C1 segment of cervical spinal cord (tissue), 14 donors: ENCODE measurements at places on chromosomes 1 and 21.

DNA sequence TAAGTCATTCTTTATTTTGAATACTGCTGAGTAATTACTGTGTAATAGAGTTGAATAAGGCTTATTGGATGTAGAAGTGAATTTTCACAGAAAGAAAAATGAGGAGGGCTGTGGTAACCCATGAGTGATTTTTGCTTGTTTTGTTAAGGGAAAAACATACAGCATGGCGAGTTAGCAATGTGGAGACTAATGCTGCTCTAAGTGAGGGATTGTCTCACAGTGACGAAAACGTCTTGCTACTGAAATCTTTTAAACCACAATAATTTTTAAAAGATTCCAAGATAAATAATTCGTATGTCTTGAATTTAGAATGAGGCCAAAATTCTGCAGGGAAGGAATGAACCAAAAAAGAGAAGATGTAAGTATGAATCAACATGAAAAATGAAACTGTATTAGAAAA lies 16.2 kb upstream of the PLA2G4A start:
- DNase-seq: no peak

GRCh38 chr1:159937054-159937750 lies 8.2 kb downstream of the IGSF9 start:
- DNase-seq: no peak

GRCh38 chr1:100423832-100424337 lies 71.6 kb downstream of the CDC14A start:
- no peak for DNase-seq

- no peak for DNase-seq
Measured at GRCh38 chr1:2473198-2473597, 2.9 kb upstream of the PLCH2 start.

DNA sequence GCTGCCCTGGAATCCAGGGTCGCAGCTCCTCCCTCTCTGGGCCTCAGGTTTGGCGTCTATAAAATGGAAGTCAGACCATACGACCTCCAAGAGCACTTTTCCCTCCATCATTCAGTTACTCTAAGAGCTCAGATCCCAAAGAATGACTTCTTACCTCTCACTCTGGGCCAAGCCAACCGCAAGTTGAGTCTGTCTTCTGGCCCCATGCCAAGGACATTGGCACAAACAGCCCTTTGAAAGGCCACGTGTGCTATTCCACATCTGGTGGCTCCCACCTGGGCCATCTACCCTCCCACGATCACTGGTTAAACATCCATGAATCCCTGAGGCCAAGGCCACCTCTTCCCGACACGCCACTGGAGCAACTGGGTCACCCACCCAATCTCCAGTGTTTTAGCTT lies 12.4 kb downstream of the SLC2A7 start:
- DNase-seq: no peak

GRCh38 chr1:226946841-226947240 lies 6.7 kb downstream of the COQ8A start:
- DNase-seq: no peak

DNA sequence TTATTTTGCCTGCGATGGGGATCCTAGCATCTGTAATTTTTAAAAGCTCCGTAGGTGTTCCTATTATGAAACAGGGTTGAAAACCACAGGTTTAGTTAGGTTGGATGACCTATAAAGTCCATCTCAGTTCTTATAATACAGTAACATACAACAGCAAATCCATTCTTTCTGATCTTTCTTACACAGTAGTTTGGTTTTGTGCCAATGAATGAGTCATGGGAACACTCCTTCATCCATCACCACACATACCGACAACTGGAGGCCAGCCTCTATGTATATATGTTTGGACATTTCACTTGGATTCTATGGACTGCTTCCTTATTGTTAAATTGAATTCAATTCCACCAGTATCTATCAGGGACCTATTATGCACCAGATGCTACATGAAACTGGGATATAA lies 118.4 kb upstream of the L1TD1 start:
- DNase-seq: no peak

- DNase-seq: no peak
Measured at GRCh38 chr1:245310571-245311531, 156.1 kb downstream of the KIF26B start.

DNA sequence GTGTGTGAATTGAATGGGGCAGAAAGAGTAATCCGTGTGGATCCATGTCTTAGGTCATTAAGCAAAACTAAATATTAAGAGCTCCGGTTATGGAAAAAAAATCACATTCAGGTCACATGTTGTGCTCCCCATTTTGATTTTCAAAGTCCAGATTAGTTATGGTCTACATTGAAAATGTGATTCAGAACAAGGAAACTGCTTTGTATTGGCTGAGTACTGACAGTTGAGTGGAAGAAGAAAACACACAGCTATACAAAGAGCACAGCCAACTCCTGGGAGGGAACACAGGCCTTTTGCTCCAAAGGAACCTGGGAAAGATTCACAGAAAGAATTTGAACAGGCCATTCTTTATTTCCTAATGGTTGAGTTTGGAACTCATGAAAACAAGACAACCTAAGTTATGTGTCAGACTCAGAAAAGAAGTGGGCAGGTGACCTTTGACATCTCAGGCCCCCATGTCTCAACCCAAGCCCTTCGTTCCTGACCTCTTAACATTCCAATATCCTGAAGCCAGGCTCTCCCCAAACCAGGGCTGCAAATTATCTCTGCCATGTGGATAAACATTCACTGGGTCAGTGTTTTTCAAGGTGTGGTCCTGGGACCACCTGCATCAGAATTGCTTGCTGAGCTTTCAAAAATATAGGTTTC lies 159.3 kb upstream of the LMO4 start:
- no peak for DNase-seq

GRCh38 chr1:179881642-179882252 lies 338 bp upstream of the TOR1AIP1 start:
- peak; percentile 65 for DNase-seq

- DNase-seq: no peak
Measured at GRCh38 chr1:220920967-220921366, 41.7 kb downstream of the HLX start.

DNA sequence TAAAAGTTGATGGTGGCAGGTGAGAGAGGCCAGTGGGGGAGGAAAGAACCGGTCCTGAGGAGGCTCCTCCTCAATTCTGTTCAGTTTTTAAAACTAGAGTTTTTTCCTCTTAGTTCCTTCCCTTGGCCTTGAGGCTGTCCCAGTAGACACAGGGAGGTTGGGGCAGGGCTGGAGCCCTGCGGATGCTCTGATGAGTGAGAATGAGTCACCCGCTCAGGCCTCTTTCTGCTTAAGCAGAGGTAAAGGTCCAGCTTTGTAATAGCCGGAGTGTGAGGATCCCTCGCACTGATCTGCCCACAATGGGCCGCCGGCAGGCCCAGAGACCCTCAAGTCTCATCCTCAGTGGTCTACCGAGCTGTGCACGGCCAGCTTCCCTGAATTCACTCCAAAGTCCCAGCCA lies 49.6 kb upstream of the IRF2BP2 start:
- DNase-seq: no peak

DNA sequence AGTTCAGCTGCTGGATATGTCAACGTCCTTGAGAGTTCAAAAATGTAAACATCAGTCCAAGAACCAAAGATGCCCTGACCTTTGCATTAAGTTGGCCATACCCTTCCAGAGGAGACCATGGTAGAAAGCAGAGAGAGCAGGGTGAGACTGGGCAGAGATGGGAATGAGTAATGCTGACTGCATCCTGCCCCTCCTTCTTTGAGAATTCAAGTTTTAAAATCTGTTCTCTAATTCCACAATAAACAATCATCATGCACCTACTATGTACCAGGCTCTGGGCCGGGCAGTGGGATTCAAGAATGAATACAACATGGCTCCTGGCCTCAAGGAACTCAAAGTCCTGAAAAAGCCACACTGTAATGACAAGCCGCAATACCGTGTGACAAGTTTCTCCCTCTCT lies 3.9 kb upstream of the HAO2 start:
- no peak for DNase-seq

DNA sequence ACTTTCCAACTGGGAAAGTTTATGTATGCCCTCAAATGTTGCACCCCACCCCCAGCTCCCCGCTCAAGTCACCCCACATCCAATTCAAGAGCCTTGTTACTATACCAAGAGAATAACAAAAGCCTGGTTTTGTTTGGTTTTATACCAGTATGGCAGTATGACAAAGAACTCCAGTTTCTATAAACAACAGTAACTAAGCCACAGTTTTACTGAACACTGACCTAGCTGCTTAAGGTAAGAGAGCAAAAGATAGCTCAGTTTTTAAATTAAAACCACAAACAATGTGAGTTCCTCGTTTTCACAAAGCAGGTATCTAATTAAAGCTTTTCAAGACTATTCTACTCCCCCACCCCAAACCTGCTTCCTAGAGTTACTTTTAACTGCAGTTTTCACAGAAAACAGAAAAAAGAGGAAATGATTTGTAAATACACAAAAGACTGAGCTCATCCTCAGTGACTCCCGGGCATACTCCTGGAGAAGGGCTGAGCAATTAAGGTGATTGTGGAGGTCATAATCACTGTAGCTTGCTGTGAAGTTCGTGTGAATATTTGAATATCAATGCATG lies 59.3 kb upstream of the LHX8 start:
- DNase-seq: no peak

DNA sequence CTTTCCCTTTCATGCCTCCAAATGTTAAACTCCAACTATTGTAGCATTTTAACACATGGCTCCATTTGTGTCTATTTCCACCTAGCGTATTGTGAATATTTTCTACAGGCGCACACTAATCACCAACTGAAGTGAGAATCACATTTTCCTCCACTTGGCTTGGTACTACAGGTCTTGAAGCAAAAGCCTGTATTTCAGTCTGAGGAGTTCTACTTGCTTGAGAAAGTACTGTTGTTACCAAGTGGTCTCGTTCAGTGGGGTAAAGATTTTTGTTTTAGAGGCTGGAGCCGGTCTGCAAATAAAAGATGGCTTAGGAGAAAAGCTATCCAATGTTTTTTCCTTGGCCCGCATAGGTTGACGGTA lies 550 bp upstream of the PTBP2 start:
- DNase-seq: no peak

GRCh38 chr1:232143315-232143886 lies 486.5 kb downstream of the SIPA1L2 start:
- no peak for DNase-seq

GRCh38 chr1:85245891-85246290 lies 13.6 kb downstream of the C1orf52 start:
- no peak for DNase-seq

- DNase-seq: no peak
Measured at GRCh38 chr1:22804969-22805671, 94.5 kb downstream of the EPHB2 start.

GRCh38 chr21:38645282-38645681 lies 147.0 kb upstream of the ERG start:
- DNase-seq: no peak

DNA sequence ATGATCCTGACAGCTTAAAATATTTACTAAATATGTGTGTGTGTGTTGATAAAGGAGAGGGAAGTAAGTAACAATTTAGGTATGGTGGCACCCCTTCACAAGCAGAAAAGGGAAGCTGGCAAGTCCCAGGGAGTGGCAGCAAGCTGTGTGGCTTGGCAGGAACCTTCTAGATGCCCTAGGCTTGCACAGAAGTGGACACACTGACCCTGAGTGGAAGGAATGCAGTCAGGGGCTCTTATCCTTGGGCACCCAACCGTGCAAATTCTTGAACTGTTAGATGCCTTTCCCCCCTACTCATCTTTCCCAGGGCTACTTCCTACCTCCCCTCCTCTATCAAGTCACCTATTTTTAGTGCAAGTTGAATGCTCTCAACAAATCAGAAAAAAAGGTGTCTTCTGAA lies 18.9 kb downstream of the ACP6 start:
- DNase-seq: no peak

DNA sequence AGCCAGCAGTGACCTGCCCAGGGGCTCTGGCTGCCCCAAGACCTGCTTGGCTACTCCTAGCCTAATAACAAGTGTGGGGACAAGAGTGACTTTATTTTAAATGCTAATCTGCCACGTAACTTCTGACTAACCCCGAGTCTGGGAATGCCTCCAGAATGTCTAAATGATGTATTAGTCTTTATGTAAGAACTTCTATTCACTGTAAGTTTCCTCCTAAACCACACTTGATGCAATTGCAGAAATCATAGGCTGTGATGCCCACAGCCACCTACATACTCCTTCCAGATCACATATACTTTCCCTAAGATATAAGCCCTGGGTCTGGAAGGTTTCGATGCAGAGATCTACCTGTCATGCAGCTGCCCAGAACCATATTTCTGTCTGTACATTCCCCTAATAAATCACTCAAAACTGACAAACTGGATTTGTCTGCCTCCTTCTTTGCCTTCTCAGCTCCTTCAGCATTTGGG lies 5.9 kb upstream of the VPS45 start:
- DNase-seq: peak; percentile 10

GRCh38 chr1:1353389-1354151 lies 4.4 kb upstream of the DVL1 start:
- DNase-seq: no peak

- no peak for DNase-seq
Measured at GRCh38 chr1:219324629-219325367, 151.1 kb downstream of the LYPLAL1 start.

GRCh38 chr1:169089776-169090175 lies 16.7 kb upstream of the ATP1B1 start:
- DNase-seq: no peak

GRCh38 chr1:198318085-198318484 lies 161.3 kb downstream of the NEK7 start:
- no peak for DNase-seq

DNA sequence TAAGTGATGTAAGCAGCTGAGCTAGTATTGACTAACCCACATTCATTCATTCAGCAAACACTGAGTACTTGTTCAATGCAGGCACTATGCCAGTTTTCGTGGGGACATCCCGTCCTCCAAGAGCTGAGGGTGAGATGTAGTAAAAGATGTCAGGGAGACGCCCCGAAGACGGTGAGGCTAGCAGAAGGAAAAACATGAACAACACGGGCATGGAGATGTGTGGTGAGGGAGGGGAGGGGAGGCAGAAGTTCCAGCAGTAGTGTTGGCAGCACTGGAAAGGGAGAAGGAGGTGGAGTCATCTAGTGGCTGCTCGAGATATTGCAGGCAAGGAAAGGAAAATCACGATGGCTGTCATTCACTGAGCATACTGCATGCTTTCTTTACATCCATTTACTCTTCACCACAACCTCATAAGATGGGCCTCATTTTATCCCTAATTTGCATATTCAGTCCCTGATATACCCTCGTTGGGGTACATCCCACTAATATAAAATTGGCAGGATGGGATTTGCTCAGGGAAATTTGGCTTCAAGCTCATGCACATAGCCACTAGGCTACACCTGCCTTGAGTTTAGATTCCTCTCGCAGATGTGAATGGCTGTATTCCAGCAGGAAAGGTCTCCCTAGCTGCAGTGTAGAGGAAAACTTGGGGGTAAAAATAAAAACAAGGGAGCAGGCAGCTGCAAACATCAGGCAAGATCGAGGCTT lies 14.5 kb downstream of the PDZK1IP1 start:
- DNase-seq: no peak

DNA sequence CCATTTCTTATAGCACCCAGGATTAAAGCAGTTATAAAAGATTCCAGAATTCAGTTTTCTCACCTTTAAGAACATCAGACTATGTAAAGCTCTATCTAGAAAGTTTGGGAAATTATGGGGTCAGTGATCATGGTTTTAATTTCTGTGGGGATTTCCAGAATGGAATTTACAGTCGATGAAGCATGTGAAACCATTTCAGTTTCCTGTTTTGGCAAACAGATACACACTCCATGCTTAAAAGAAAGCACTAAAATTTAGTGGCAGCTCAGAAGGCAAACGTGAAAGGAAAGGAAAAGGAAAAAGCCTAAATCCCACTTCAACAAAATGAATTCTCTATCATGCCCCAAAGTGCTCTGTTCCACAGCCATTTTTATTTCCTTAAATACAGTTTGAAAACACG lies 60.4 kb downstream of the FYB2 start:
- DNase-seq: no peak

GRCh38 chr1:32066489-32066873 lies 6.3 kb upstream of the TMEM39B start:
- DNase-seq: no peak

GRCh38 chr1:46489169-46489637 lies 433 bp upstream of the DMBX1 start:
- no peak for DNase-seq
